ENCODE measurements at places on chromosomes 4 and X. TPM values are rescaled to one million over a fixed set of nuclear protein-coding genes. Genes with fewer than 3 reads are reported as not detected.

Gene GPM6B
- 4.4 TPM for total RNA-seq

Gene ALB
- total RNA-seq = not detected

Gene RADX
- total RNA-seq = 1.3 TPM

Gene WDR17
- 0.11 TPM for total RNA-seq

Gene RAI2
- total RNA-seq = 0.11 TPM

Gene BST1
- total RNA-seq = 1.0 TPM

Gene HHIP
- 1.7 TPM for total RNA-seq

Gene XIAP
- total RNA-seq = 30.5 TPM

Gene PDCL2
- total RNA-seq = not detected

Gene CT83
- total RNA-seq = not detected

Gene NAP1L5
- 16.8 TPM for total RNA-seq

Gene GABRB1
- total RNA-seq = not detected

Gene DUX4
- not detected for total RNA-seq

Gene CENPI
- 35.9 TPM for total RNA-seq

Gene VCX3B
- not detected for total RNA-seq

Gene MSMO1
- total RNA-seq = 74.1 TPM

Gene KLHL4
- 16.0 TPM for total RNA-seq

Gene CT47B1
- not detected for total RNA-seq

Gene HSD17B13
- total RNA-seq = not detected

Gene RAB33A
- total RNA-seq = not detected

Gene SULT1B1
- 0.17 TPM for total RNA-seq

Gene CXCL3
- 8.7 TPM for total RNA-seq

Gene KLB
- not detected for total RNA-seq

All from LHCN-M2 (cell line).